Posterior vena cava (tissue), 2 donors: ENCODE measurements at places on chromosomes 5 and 9. TPM values are rescaled to one million over a fixed set of nuclear protein-coding genes. Genes with fewer than 3 reads are reported as not detected.
A peak's percentile ranks its signal among the peaks of the same experiment; 100 is the strongest.

GRCh38 chr9:93200449-93200742, 16.5 kb downstream of the WNK2 start:
- peak; percentile 64 for DNase-seq

- no peak for DNase-seq
These were observed 69.5 kb upstream of the HAND1 start for GRCh38 chr5:154547551-154547950.

The KCNV2 gene
- total RNA-seq: not detected

The MOB3B gene
- 3.2 TPM for total RNA-seq

- no peak for DNase-seq
These were observed 8.0 kb downstream of the GAPT start for GRCh38 chr5:58499231-58499630.
